ENCODE measurements at places on chromosomes 1 and 21.

DNA sequence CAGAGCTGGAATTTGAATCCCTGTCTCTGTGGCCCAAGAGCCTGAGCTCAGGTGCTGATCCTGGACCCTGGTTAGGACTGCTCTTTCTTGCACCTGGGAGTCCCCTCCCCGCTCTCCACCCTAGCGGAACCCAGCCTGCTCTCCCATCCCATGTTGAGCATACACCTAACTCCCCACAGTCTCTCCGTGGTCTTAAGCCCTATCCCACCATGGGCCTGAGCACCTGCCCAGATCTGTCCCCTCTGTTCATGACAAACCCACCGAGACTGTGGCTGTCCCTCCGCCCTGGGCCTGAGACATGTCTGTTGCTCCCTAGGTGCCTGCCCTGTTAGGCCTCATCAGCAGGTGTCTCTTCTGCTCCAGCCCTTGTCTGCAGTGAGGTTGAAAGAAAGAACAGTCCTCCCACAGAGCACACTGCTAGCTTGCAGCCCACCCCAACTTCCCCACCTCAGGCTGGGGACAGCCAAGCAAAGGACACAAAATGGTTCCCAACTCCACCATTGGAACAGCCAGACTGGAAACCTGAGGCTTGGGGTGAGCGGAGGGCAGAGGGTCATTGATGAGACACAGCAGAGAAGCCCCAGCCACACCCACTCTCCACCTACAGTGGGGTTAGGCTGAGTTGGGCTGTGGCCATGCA, 118.5 kb downstream of the MATN1 start:
- no peak for DNase-seq

DNA sequence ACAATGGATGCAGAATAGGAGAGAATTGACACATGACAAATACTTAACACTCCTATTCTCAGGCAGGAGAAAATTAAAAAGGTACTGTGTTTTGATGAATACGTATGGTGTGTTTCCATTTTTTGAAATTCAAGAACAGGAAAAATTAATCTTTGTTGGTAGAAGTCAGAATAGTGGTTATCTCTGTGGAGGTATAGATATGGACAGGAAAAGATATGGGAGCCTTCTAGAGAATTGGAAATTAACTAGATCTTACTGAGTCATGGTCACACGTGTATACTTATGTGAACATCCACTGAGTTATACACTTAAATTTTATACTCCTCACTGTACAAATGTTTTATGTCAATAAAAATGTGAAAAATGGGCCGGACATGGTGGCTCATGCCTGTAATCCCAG, 9.9 kb upstream of the TUT4 start:
- no peak for DNase-seq

DNA sequence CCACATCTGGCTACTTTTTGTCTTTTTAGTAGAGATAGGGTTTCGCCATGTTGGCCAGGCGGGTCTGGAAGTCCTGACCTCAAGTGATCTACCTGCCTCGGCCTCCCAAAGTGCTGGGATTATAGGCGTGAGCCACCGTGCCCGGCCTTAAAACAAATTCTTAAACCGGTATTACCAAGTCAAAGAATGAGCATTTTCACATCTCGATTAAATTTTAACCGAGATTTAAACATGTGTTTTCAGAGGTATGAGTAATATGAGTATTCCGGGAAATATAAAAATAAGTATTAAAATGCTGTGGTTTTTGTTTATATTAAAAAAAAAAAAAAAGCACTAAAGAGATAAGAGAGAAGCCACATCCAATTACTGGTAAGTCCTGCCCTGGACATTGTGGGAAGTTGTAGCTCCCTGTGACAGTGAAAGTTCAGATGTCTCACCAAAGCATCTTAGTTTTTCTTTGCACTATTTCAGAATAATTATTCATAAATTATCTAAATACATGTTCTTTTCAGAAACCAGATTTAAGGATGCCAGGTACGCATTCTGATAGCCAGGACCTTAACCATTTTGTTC, 24.9 kb downstream of the ZNF281 start:
- no peak for DNase-seq

- DNase-seq = no peak
These were observed 51.8 kb downstream of the FBXO42 start for GRCh38 chr1:16300436-16300835.

DNA sequence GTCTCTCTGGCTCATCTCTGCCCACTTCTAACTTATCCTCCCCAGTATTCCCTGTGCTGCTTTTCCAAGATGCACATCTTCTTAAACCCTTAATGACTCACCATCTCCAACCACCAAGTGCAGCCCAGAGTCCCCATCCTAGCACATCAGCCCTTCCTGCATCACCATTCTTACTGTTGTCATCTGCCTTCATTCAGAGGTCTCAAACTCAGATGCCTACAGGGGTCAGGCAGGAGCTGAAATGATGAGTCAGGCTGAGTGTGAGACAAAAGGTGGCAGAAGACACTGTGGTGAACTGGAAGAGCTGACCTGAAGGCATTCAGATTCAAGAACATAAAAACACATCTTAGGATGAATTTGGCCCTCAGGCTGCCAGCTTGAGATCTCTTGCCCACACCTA, 34.6 kb downstream of the OLFML2B start:
- no peak for DNase-seq

GRCh38 chr1:202632241-202632640, 78.0 kb downstream of the SYT2 start:
- DNase-seq = no peak

DNA sequence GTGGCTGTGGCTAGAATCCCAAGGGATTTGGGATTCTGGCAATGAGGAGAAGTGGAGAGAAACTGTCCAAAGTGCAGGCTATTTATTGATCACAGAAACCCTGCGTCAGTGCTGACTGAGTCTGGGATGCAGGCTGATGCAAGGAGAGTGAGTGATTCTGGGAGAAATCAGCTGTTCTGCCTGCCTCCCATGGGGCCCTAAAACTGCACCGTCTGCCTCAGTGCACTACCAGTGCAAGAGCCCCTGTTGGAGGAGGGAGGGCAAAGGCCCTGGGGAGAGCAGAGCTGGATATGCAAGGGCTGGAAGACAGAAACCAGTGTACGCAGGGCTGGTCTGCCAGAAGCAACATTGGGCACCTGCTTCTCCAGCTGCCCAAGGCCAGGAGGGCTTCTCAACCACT, 42.6 kb downstream of the C1orf198 start:
- no peak for DNase-seq

DNA sequence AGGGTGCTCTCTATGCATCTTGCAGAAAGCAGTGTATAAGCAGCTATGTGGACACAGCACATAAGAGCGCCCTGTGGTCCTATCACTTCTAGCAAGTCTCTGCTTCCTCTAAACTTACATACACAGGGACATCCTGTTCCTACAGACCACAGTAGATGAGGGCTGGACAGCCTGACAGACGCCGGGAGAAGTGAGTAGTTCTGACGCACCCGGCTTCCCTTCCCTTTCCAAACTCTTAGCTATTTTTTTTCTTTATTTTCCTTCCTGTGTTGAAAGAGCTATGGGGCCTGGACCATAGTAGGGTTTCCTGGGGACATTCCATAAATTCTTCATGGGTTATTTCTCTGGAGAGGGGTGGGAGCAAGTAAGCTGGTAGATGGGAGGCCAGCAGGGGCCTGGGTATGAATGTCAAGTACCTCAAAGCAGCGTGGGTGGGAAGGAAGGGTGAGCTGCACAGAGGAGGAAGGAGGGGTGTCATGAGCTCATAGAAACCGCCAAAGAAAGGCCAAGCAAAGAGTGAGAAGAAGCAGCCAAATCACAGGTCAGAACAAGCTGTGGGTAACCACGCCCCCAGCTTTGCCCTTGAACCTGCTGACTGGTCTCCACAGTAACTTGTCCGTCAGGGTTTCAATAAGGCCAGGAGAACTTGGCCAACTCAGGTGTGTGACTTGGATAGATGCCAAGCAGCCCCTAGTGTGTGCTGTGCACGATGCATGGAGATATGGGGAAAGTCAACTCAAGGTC, 36.6 kb downstream of the PLXNA2 start:
- DNase-seq = no peak

- no peak for DNase-seq
These were observed 91.2 kb downstream of the JAK1 start for GRCh38 chr1:64875101-64875500.

DNA sequence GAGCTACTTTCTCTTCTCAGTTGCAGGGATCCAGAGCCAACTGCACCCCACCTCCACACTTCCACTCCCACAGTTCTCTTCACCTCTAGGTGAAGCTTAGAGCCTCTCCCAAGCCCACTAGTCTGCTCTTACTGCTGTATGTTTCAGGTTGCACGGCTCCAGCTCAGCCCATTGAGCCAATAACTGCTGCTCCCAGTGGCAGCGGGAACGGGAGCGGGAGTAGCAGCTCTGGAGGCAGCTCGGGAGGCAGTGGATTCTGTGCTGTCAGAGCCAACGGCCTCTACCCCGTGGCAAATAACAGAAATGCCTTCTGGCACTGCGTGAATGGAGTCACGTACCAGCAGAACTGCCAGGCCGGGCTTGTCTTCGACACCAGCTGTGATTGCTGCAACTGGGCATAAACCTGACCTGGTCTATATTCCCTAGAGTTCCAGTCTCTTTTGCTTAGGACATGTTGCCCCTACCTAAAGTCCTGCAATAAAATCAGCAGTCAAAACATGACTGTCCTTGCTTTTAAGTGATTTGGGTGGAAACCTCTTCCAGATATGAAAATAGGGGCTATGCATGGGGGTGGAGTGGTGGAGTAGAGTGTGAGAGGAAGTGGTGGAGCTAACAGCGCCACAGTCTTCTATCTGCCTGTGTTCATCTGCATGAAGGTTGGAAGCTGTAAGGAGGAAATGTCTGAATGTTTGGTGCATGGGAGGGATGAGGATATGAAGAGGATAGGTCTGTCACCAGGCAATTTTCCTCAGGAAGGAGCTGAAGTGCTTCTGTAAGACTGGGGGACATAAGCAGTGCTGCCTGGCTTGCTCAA, 29.6 kb downstream of the CHIA start:
- no peak for DNase-seq

DNA sequence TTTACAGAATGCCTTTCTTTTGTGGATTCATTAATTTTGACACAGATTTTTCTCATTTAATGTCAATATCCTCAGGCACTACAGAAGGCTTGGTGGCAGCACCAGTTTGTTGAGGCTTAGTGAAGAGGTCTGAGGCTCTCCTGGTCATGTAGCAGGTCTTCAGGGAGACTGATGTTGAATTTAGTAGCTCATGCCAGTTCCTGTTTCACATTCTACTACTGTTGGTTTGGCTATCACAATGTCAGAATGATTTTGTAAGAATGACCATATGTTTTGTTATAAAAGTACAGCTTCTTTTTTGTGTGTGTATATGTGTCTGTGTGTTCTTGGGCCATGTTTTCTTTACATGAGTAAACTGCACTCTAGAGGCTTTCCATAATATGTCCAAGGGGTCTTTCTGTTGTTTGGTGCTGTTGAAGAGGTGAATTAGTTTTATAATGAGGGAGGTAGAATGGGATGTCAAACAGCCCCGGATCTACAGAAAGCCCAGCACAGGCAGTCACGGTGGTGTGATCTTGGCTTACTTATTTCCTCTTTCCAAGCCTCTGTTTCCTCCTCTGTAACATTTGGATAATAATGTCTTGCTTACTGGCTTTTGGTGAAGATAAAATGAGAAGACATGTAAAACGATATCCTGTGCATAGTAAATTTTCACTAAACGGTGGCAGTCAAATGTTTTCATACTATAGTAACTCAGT, 32.0 kb downstream of the C1orf21 start:
- DNase-seq = no peak

DNA sequence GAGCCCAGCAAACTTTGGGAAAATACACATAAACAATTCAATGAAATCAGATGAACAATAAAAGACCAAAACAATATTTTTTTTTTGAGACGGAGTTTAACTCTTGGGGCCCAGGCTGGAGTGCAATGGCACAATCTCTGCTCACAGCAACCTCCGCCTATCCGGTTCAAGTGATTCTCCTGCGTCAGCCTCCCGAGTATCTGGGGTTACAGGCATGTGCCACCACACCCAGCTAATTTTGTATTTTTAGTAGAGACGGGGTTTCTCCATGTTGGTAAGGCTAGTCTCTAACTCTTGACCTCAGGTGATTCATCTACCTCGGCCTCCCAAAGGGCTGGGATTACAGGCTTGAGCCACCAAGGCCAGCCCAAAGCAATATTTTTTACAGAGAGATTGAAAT, 1588.5 kb downstream of the BRINP3 start:
- no peak for DNase-seq

GRCh38 chr1:210499956-210500355, 171.3 kb downstream of the HHAT start:
- DNase-seq = no peak

DNA sequence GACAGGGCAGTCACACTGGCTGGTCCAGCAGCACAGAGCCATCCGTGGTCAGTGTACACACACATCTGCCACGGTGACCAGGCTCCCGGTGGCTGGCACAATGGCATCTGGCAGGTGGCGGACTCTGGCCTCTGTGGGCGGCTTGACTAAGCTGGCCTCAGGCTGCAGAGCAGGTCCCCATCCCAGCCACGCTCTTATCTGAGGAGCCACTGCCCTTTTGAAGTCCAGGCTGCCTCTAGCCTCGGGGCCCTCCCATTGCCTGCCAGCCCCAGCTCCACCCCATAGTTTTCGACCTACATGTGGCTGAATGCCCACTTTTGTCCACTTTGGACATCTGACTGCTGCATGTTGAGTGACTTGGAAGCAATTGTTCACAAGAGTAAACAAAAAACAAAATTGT, 29.9 kb upstream of the EDN2 start:
- DNase-seq = no peak

- DNase-seq = no peak
These were observed 4.7 kb upstream of the CD55 start for GRCh38 chr1:207316622-207317391.

DNA sequence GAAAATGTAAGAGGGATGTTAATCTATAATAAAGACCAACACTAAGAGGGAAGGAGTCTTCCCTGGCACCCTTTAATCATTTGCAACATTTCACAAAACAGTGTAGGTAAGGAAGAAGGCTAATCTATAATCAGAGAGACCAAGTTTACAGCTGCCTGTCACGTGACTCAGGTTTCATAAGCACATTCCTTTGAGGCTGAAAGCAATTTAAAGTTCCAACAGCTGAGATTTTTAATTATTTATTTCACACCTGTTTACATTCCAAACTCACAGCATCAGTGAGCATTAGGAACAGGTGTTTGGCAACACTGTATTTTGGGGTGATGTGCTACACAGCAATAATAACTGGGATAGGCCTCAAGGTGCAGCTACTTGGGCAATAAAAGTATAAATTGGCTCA, 75.7 kb upstream of the PGBD5 start:
- no peak for DNase-seq

DNA sequence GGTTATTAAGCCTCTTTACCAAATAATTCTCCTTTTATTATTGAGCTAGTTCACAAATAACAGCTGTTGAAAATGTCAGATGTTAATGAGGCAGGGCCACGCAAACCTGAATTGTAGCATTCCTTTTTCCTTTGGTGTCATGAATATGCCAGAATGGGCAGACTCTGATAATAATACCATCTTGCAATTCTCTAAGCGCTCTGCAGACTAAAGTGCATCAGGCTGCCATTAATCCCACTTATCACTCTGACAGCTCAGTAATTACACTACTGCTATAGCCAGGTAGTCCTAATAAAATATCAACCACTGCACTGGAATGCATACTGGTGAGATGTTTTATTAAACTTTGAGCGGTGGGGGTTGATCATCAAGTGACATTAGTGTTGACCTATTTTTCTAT, 177.7 kb downstream of the DPYD start:
- DNase-seq = no peak

GRCh38 chr1:240598216-240599001, 13.5 kb downstream of the GREM2 start:
- DNase-seq = no peak

GRCh38 chr21:43665879-43666278, 6.5 kb downstream of the RRP1B start:
- no peak for DNase-seq

- no peak for DNase-seq
These were observed 6.6 kb downstream of the PEX10 start for GRCh38 chr1:2405588-2406295.

GRCh38 chr1:98949166-98949565, 55.5 kb downstream of the PLPPR5 start:
- DNase-seq = no peak

Data from CD4-positive, alpha-beta T cell treated with Interleukin-12 subunit alpha and Interleukin-12 subunit beta, for 1 hour (primary cell).